ENCODE measurements at places on chromosomes 2 and 18.

DNA sequence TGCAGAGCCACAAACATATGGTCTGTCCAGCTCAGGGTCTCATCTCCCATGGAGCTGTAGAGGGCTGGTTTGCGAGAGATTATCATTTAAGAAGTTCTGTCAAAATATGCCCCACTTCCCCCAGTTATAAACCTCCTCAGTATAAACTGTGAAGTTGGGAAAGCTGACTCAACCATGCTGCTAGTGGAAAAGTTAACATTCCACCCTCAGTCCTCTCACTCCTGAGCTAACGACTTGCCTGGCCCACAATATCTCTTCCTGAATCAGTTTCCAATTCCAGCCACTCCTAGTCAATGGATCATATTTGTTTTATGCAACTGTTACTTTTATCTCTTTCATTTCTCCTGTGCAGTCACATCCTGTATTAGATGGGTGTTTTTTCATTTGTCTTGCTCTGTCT is 326.2 kb downstream of the SETBP1 start:
- DNase-seq: no peak

DNA sequence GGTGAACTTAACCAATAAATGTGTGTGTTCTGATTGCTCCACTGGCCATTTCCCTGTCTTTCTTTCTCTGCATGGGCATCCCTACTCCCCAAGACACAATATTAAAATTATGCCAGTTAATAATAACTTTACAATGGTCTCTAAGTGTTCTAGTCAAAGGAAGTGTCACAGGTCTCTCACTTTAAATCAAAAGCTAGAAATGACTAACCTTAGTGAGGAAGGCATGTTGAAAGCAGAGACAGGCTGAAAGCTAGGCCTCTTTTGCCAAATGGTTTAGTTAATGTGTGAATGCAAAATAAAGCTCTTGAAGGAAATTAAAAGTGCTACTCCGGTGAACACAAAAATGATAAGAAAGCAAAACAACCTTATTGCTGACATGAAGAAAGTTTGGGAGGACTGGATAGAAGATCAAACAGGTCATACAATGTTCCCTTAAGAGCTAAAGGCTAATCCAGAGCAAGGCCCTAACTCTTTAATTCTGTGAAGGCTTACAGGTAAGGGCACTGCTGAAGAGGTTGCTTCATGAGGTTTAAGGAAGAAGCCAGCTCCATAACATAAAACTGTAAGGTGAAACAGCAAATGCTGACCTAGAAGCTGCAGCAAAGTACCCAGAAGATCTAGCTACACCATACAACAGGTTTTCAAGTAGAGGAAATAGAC is 44.0 kb upstream of the ARHGAP15 start:
- DNase-seq: no peak

- no peak for DNase-seq
Measured at GRCh38 chr2:237939251-237939650, 27.6 kb upstream of the UBE2F start.

GRCh38 chr2:184040230-184040629 is 558.1 kb upstream of the ZNF804A start:
- no peak for DNase-seq

DNA sequence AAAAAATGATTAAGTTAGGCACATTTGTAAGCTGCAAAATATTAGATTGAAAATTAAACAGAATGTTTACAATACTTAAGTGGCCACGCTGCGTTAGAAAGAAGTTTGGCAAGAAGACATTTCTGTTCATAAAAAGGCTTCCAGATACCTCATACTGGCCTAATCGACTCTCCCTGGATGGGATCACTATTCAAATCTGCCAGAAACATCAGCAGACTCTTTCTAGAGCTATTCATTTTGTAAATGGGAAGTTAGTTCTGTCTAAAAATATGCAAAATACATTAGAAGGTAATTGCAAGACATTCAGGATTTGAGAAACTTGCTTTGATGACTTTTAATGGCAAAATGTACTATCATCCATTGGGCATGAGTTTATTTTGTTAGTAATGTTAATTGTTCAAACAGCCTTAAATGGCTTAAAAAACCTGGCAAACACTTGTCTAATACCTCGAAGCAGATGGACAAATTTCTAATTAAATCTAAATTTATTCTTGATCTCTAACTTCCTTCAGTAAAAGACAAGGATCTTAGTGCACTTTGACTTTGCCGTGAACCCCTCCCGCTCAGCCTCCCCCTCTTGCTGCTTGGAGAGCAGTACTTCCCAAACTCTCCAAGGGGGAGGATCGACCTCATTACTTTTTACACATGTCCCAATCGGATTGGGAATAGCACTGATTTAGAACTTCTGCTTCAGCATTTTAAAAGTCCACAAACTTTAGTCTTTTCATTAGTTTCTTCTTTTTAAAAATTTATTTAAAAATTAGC is 103.5 kb downstream of the SMIM21 start:
- no peak for DNase-seq

- DNase-seq: no peak
Measured at GRCh38 chr18:24060644-24061043, 46.1 kb downstream of the TTC39C start.

GRCh38 chr18:35155398-35156117 is 85.3 kb upstream of the ZNF397 start:
- DNase-seq: no peak

GRCh38 chr2:167132066-167132465 is 243.8 kb downstream of the XIRP2 start:
- DNase-seq: no peak

DNA sequence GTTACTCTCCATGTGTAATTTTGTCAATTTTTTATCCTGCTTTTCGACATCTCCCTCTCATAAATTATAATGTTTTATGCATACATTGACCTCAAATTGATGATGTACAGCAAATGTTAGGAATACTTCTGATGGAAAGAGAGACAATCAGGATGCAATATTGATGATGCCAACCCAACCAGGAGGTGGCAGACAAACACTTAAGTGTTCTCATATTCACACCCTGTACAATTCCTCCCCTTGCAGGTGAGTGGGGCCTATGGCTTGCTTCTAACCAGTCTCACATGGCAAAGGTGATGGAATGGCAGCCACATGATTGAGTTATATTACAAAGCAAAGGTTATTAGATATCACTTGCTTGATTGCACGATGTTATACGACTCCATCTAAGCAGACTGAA is 594.3 kb upstream of the REG3G start:
- DNase-seq: no peak

GRCh38 chr2:44979581-44979980 is 29.7 kb downstream of the SIX2 start:
- DNase-seq: no peak

DNA sequence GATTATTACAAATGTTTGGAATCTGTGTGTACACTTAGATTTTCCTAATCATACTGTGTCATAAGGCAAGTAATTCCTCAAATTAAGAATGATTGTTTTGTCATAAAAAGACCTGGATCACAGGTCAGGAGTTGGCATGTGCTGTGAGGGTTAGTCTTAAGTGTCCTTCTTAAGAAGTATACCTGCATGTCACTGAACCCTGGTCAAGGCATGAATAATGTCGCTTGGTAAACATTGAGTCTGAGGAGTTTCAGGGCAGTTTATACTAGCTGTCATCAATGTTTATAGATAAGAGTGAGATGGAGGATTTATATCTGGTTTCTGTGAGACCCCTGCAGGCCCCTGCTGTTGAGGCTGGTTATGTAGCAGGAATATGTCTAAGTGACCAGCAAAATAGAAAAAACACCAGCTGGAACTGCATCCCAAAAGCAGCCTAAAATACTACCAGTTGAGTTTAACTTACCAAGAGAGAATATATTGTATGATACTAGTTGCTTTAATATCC is 112.0 kb upstream of the NOSTRIN start:
- DNase-seq: no peak

- DNase-seq: no peak
Measured at GRCh38 chr2:222353993-222354392, 55.2 kb upstream of the PAX3 start.

DNA sequence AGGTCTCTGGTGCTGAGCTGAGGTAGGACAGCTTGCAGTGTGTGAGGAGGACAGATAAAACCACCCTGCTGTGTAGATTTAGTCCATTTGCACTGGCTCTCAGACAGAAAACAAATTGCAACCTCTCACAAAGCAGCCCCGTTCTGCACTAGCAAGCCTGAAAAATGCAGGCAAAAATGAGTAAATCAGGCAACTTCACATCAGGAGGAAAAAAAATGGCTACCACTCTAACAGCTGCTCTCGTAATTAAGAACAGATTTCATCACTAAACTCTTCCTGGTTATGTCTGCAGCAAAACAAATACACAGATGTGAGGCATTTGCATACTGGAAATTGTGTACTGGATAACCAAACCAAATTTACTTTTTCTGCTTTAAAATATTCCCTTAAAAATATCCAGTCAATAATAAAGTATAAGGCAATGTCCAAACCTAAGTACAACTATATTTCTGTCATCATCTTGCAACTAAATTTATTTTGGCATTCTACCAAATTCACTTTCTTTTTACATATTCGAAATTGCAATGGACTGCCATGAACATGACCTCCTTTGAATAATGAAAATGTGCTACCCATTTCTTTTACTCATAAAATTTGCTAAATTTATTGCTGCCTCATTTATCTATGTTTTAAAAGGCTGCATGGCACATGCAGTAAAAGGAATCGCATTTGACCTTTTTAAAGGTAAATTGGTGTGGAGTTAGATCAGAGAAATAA is 157.4 kb downstream of the AFF3 start:
- DNase-seq: peak; percentile 83

DNA sequence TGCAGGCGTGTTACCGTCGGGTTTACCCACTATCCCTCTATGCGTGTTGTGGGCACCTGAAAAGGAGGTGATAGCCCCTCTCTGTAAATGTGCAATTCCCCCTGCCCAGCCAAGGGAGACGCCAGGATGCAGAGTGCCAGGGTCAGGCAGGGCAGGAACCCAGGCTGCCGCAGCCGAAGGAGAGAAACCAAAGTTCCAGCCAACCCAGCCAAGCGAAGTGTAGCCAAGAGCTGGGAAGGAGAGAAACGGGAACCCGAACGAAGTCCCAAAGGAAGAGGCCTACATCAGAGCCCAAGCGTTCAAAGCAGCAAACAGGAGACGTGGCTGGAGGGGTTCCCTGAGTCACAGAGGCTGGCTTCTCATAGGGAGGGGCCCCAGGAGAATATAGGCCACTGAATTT is 24.2 kb upstream of the SPR start:
- DNase-seq: no peak

GRCh38 chr2:73931531-73932500 is 5.1 kb downstream of the DGUOK start:
- DNase-seq: no peak

- no peak for DNase-seq
Measured at GRCh38 chr18:42064109-42064508, 109.1 kb downstream of the PIK3C3 start.

DNA sequence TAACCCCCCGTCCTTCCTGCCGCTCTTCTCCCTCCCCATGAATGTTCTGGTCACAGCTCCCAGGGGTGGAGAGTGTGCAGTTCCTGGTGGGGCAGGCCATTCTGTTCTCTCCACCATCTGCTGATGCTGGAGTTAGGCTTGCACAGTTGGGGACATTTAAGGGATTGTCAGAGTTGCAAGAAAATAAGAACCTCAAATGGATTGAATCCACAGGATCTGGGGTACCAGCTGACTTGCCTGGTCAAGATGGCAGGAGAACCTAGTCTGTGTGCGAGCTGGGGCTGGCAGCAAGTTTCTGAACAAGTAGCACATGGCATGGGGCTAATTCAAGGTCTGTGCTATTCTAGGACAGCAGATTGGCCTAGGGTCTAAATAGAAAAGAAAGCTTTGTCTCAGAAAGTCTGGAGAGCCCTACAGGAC is 60.8 kb upstream of the TXNDC2 start:
- no peak for DNase-seq

DNA sequence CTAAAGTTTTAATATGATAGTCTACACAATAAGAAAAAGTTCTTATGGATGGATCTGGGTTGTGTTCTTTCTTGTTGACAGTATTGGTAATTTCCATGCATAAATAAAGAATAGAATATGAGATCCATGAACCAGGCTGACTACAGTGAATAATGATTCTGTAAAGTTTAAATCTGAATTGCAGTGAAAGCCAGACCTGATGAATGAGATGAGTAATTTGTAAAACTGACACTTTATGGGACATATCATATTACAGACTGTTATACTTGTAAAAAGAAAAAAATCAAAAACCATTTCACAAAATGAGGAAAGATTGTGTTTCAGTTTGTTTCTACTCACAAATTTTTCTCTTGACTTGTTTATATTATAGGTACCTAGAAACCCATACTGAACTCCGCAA is 164.9 kb upstream of the SCN7A start:
- no peak for DNase-seq

DNA sequence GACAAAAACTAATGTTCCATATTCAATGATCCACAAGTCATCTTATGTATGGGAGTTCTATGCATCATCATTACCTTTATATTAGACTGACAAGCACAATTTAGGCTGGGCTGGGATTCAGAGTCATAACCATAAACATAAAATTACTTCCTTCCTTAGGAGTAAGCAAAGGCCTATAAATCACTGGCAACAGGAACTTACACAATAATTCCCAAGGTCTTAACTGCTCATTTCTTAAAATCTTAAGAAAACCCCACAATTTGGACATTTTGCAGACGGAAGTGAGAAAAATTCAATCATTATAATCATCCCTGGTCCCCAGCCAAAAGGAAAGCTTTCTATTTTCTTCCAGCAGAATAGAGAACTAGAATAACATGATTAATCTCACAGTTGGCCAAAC is 232.3 kb downstream of the DYM start:
- DNase-seq: no peak

GRCh38 chr2:109353806-109354745 is 225.1 kb downstream of the SH3RF3 start:
- no peak for DNase-seq

- DNase-seq: no peak
Measured at GRCh38 chr18:23237524-23238151, 102.4 kb downstream of the CABLES1 start.

GRCh38 chr2:128308284-128308731 is 10.4 kb downstream of the HS6ST1 start:
- no peak for DNase-seq

- no peak for DNase-seq
Measured at GRCh38 chr18:23690505-23691068, 1.3 kb downstream of the LAMA3 start.

DNA sequence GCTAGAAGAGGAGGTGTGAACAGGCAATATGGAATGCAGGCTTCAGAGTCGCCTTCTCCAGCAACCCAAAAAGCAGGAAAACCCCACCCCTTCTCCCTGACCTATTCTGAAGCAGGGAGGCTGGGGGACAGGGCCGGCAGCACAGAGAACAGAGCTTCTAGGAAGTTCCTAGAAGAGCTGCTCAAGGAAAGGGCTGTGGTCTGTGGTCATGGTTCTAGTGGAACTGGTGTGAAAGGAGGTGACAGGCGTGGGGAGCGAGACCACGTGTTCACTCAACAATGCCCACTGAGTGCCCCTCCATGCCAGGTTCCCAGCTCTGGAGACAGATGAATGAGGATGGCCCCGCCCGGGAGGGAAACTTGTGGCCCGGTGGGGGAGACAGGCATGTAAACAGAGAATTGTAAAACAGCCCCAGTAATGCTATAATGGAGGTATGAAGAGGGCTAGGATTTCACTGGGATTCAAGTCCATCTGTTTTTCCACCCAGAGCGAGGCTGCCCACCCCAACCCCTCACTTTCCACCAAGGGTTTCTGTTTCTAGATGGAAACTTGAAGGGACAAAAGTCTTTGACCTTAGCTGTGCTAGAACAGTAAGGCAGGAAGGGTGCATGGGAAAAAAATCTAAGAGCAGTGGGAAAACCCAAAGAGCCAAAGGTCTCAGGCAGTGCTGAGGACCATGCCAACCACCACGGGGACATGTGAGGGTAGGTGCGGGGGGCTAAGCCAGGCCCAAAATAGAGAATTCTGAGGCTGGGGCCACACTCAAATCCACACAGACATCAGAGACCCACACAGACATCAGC is 71.8 kb downstream of the TNS1 start:
- no peak for DNase-seq

Data from HFF-Myc (cell line).